DMS 273 treated with DMSO at 0.1 percent for 48 hours (cell line): ENCODE measurements at places on chromosomes 7 and 10.

DNA sequence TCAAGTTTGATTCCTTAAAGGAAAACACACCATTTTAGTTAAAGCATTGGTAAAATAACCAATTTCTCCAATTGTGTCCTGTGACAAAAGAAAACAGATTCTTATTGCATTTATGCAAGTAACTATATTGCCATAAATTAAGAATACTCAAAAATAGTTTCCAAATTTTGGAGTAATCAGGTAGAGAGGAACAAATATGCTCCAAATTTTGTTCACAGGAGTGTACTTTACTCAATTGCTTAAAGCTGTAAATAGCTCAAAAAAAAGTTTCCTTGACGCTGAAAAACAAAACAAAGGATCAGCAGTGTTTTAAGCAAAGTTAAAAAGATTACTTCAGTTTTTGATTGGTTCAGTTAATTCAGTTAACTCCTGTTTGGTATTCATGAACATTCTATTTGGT, 52.2 kb upstream of the INHBA start:
- DNase-seq, result no peak

DNA sequence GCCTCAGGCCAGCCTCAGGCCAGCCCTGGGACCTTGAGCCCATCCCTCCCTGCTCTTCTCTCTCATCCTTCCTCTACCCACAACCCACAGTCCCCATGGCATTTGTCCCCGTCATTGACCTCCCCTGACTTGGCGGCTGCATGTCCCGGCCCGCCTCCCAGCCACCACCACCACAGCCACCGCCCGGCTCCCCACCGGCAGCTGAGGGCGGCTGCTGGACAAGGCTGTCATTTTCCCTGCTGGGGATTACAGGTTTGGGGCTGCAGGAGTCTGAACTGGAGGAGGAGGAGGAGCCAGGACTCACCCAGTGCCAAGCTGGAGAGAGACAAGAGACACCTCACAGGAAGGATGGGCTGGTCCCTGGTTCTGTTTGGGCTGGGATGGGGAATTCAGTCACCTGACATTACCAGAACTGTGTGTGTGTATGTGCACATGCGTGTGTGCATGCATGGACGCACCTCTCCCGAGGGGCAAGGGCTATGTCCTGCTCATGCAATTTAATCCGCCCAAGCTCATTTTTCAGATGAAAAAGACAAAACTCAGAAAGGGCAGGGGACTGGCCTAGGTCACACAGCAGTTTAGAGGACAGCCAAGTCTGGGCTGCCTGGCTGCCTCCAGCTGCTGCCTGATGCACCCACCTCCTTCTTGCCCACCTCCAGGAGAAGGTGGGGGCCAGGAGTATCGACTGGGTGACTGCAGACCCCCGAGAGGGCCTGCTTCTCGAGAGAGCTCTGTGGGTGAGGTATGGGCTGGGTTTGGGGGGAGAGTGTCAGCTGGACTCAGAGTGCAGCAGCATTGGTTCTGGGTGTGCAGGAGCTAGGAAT, 113.1 kb downstream of the ZMIZ1 start:
- DNase-seq, result no peak

GRCh38 chr10:48448796-48449195, 142.3 kb downstream of the MAPK8 start:
- DNase-seq, result no peak

DNA sequence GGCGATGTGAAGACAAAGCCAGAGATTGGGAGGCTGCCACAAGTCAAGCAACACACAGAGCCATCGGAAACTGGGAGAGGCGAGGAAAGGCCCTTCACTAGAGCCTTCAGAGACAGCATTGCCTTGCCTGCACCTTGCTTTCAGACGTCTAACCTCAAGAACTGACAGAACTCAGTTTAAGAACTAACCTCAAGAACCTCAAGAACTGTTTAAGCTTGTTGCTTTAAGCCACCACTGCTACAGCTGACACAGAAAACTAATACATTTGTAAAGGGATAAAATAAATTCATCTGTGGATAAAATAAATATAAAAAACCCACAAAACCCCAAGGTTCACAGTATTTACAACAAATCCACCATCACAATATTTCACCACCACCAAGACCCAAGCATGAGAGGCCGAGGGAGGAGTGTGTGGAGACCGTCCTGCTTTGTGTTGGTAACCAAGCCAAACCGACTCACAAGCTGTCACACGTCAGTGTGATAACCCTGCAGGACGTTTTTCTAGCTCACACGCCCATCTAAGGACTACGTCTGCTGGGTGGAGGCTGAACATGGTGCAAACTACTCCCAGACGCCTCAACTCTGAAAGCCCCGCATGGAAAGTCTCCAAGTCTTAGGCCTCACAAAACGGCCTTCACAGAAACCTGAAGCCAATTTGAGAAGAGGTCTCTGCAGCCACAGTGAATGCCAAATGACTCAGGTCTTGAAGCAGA, 116.8 kb downstream of the ABLIM1 start:
- DNase-seq, result peak; percentile 20

- DNase-seq, result peak; percentile 90
These were observed at the start of gene DNAJC12 for GRCh38 chr10:67837541-67838314. Gene DNAJC12, minus strand, starts transcription at chr10:67838188. Its CDS starts 177 bp downstream, at chr10:67838011.

- no peak for DNase-seq
These were observed 55.2 kb downstream of the CDK6 start for GRCh38 chr7:92781117-92781720.

GRCh38 chr10:78973901-78974616, 94.7 kb upstream of the ZMIZ1 start:
- peak; percentile 68 for DNase-seq

- no peak for DNase-seq
These were observed 77.9 kb downstream of the CARD11 start for GRCh38 chr7:2965745-2966270.

GRCh38 chr7:2090526-2091520, 141.9 kb downstream of the MAD1L1 start:
- no peak for DNase-seq

DNA sequence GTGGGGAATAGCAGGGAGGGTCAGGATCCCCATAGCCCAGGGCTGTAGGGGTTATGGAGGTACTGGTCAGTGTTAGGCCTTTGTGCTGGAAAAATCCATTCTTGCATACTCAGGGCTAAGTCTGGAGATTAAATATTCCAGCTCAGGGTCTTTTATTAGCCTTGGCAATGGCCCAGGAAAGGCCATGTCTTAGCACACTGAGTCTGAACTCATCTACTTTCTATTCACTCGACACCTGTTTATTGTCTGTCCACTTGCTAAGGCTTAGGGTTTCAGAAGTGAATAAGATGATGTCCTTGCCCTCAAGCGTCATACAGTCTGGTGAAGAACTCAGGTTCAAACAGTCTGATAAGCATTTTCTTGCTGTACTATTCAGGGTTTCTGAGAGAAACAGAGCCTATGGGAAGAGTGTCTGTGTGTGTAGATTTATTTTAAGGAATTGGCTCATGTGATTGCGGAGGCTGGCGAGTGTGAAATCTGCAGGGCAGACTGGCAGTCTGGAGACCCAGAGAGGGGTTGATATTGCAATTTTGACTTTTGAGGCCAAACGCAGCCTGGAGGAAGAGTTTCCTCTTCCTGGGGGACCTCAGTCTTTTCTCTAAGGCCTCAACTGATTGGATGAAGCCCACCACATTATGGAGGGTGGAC, 135.8 kb downstream of the RAMP3 start:
- no peak for DNase-seq

DNA sequence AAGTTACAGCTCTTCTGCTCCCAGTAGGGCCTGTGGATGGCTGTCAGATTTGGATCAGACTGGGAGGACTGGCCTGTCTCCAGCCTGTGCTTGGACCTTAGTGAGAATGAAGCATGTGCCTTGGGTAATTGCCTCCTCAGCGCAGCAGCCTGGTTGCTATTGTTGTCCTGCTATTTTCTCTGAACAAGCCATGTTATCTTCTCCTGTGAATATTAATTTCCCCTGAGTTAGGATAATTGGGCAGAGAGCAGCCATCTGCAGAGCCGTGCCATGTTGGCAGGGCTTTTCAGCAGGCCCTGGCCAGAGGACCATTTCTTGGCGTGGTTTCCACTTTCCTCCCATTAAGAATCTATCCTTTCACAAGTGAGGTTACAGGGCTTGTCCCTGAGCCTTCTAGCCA, 497.3 kb downstream of the SORCS3 start:
- no peak for DNase-seq

- no peak for DNase-seq
These were observed 469.0 kb downstream of the TFEC start for GRCh38 chr7:115561335-115562110.

DNA sequence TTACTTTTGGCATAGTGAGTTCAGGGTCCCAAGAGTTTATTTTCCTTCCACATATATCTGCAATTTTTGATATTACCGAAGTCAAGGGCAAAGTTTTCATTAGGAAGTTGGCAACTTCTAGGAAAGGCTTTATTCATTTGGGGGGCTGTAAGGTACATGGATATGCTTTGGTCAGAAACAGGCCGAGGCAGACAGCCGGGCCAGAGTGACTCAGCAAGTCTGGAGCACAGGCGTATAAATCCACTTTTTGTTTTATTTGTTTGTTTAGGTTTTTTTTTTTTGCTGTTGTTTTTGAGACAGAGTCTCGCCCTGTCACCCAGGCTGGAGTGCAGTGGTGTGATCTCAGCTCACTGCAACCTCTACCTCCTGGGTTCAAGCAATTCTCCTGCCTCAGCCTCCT, 3.7 kb downstream of the ZNF680 start:
- DNase-seq, result no peak

DNA sequence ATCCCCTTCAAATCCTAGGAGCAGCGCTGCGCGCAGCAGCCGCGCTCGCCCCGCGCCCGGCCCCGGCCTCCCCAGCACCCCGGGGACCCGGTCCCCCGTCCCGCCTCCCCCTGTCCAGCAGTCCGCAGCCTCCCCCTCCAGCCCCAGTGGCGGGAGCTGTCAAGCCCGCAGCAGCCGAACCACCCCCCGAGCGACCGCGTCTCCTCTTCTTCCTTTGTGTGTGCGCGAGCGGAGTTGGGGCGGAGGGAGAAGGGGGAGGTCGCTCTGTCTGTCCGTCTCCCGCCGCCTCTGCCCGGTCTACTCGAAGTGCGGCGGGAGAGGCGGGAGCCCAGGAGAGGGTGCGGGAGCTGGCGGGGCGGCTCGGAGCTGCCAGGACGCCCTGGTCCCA, 375 bp upstream of the CHN2 start:
- DNase-seq, result peak; percentile 52

DNA sequence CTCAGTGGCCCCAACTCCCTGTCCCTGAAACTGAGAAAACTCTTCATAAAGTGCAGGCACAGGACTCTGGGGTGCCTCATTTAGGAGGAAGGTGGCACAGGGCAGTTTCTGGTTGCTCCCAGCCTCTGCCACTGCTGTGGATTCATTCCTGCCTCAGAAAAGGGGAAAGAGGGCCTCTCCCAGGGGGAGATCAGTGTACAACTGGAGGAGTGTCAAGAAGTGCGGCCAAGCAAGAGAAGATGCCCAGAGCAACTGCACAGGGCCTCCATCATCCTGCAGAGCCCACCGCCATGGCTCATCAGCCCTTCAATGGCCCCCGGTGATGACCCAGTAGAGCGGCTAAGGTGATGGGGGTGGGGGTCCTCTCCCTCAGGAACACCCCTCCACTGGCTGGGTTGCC, 150.3 kb downstream of the PLXNA4 start:
- DNase-seq, result no peak

DNA sequence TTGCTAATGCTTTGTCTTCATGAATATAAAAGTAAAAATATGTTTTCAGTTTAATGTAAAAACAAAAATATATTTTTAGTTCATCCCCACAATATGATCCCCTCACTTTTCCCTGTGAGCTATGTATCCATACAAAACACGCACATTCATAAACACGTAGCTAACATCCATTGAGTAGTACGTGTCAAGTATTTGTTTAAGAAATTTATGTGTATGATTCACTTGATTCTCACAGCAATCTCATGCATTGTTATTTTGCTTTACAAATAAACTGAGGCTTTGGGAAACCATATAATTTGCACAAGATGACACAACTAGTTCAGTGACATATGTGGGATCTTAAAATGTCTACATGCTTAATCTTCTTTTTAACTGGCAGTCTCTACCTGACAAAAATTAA, 329.6 kb upstream of the SEMA3C start:
- DNase-seq, result no peak

- no peak for DNase-seq
These were observed 177.0 kb downstream of the AUTS2 start for GRCh38 chr7:69775231-69775771.

- DNase-seq, result no peak
These were observed 36.5 kb downstream of the MCU start for GRCh38 chr10:72728462-72728861.

GRCh38 chr7:22195397-22196172, 161.4 kb downstream of the RAPGEF5 start:
- DNase-seq, result no peak

DNA sequence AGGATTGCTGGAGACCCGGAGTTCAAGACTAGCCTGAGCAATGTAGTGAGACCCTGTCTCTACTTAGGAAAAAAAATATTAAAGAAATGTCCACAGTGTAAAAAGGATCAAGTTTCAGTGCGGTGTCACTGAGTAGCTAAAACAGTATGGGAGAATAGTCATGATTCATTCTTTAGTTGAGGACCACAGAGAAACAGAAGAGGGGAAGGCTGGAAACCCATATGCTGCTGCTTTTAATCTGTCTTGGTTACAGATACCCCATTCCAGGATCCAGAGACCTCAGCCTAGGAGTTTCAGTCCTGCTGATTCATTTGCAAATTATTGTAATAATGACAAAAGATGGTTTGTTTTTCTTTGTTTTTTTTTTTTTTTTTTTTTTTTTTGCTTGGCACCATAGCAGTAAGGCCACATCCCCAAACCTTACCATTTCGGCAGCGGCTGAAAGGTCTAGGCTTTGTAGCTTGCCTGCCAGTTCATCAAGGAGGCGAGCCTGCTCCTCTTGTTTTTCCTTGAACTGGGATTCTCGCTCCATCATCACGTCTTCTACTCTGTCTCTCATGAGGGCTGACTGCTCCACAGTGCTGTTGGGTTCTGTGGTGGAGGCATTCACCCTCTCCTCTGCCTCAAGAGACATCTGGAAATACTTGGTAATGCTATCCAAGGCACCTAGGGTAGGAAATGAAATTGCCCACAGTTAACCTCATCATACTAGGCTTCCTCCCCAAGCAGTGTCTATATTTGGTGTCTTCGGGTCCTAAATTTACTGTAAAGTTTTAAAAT, 44.2 kb downstream of the DLD start:
- no peak for DNase-seq

DNA sequence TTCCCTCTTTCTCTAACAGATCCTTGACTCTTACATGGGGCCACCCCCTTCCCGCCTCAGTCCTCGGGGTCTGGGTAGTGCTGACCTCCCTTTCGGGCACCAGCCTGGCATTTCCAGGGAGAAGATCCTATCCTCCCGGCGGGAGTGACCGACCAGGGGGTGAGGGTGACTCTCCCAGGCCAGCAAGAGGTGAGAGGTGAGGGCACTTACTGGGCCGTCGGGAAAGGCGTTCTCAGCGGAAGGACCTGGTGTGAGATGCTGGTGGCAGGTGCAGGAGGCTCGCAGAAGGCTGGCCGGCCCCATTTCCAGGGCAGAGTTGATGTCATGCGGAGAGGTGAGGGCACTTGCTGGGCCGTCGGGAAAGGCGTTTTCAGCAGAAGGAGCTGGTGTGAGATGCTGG, 4.2 kb upstream of the FOXL3 start:
- DNase-seq, result no peak

GRCh38 chr7:2230226-2230625, 2.5 kb downstream of the MAD1L1 start:
- DNase-seq, result no peak

DNA sequence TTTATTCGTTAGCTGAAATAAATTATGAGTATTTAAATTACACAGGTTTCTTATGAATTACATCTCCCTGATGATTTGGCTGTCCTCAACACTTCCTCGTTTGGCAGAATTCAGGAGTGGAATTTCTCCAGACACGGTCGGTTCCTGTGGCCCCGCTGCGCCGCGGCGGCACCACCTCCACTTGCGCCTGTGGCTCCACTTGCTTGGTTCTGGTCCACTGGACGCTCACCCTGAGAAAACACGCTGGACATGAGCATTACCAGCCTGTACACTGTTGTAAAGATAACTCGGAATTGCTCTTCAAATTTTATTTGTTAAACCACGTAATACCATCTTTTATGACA, 85.3 kb downstream of the ZNF33B start:
- DNase-seq, result no peak
